Placental pericyte (primary cell): ENCODE measurements at places on chromosomes 16 and 17. TPM values are rescaled to one million over a fixed set of nuclear protein-coding genes. Genes with fewer than 3 reads are reported as not detected.

KRT14 gene
- 1.0 TPM in 1 of 2 replicates, not detected in the other for total RNA-seq

MRM3 gene
- 16.9 and 18.9 TPM in 2 replicates for total RNA-seq

PRCD gene
- total RNA-seq = 3.5 and 4.3 TPM in 2 replicates

PARD6A gene
- 1.3 and 1.5 TPM in 2 replicates for total RNA-seq

LPO gene
- 0.22 TPM in 1 of 2 replicates, not detected in the other for total RNA-seq

USP32 gene
- 63.7 and 70.9 TPM in 2 replicates for total RNA-seq

GRIN2C gene
- 0.22 TPM in 1 of 2 replicates, not detected in the other for total RNA-seq
